Fibroblast of skin of right biceps (primary cell): ENCODE measurements at places on chromosomes 6 and 20.

DNA sequence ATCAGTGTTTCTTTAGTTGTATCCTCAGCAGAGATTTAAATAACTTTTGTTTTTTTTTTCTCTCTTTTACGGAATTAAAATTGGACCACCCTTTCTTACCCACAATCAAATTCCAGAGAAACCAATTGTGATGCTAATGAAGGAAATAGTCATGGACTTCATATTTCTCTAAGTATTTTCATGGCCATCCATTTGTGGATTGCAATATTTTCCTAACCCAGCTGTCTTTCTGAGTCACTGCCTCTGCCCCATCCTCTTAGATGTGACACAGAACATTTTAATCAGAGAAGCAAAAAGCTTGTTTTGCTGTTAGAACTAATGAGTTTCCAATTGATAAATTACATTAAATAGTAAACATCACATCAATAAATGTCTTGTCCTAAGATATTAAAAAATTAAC, 405.5 kb upstream of the ADGRB3 start:
- peak; percentile 40 for DNase-seq

DNA sequence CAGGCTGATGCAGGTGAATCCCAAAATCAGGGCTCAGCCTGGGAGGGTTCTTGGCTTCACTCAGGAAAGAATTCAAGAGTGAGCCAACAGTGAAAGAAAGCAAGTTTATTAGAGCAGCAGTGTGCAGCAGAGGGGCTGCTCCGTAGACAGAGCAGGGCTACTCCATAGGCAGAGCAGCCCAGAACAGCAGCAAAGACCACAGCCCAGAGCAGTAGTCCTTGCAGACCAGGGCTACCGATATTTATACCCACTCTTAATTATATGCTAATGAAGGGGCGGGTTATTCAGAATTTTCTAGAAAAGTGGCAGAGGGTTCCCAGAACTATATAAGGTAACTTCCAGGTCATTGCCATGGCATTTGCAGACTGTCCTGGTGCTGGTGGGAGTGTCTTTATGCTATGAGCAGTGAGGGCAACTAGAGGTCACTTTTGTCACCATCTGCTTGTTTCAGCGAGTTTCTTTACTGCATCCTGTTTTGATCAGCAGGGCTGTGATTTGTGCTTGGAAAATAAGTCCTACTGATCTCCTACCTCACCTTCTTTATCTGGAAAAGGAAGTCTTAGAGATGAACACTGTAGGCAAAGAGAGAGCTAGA, 39.8 kb upstream of the PTPN1 start:
- DNase-seq = no peak

GRCh38 chr6:25755483-25755882, 941 bp downstream of the SLC17A4 start:
- no peak for DNase-seq

- peak; percentile 72 for DNase-seq
Observed at GRCh38 chr20:50001784-50002311, 19.1 kb downstream of the SNAI1 start.

GRCh38 chr6:23329086-23329485, 759.7 kb downstream of the HDGFL1 start:
- no peak for DNase-seq

DNA sequence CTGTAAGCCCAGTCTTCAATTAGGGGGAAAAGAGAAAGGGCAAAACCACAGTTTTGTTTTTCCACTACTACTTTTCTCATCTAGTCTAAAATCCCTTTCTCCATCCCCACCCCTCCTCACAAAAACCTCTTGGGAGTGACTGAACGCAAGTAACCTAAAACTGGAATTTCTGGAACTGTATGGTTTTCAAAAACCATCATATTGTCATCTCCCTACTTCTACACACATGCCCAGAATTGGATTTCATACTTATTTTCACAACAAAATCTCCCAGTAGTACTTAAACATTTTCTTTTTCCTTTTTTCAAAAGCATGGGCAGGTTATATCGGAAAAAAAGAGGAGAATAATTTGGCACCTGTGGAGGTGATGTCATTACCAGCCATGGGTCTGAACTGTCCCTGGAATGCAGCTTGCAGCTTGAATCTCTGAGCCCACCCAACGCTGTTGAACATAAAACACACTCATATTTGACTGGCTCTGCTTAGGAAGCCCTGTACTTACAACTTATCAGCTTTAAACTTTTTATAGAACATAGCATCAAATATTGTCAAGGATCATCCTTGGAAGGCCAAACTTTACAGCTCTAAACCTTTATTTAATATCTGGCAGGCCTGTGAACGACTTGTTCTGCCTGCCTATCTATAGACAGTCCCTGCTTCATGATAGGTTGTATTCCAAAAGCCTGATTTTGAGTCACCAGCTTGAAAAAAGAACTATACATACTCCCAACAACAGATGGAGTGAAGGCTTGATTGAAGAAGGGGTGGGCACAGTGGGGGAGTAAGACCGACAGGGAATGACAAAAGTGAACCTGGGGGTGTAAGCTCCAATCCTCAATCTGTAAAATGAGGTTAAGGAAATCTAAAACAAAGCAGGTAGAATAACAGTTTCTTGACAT, 59.3 kb downstream of the EPB41L2 start:
- no peak for DNase-seq

DNA sequence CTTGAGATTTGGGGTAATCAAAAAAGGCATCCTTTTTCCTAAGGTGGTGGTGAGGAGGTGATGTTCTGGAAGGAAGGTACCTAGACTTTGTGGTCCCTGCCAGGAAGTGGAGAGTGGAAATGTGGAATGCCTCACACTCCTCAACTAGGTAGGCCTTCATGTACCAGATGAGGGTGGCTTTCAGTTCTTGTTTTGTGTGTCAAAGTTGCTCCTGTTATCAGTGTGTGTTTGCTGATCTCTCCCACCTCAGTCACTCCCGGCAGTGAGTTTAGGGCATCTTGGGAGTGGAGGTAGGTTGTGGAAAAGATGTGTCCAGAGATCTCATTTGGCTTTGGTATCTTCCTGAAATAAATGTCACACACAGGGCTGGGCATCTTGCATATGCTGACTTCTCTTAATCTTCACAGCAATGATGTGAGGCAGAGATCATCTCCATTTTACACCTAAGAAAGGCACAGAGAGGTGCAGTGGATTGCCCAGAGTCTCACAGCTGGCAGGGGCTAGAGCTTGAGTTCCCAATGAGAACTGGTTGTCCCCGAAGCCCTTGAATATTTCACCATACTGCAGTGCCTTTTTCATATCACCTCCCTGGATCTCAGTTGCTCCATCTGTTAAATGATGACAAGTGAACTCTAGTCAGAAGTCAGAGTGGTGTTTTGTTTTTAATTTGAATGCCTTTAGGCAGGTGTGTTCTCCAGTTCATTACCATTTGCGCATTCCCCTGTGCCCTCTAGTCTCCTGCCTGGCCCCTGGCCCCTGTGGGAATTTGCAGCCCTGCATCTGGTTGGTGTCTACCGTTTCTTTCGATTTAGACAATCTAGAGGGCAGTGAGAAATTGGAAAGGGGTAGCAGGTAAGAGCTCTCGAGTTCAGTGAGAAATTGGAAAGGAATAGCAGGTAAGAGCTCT, 2.9 kb downstream of the PKIG start:
- DNase-seq = no peak

DNA sequence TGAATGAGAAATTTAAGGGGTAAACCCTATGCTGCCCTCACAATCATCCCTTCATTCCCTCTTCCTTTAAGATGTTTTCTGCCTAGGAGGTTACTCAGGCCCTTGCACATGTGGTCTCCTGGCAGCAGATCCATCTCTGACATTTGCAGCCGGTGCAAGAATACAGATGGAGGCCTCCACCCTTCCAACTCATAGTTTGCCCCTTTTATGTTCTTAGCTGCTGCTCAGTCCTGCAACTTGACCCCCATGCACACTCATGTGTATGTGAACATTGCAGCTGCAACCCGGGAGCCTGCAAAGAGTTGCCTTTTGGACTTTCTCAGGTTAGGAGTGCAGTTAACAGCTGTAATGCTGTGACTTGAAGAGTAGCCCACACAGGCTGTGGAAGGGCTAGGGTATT, 131.9 kb upstream of the SGK1 start:
- DNase-seq = no peak

GRCh38 chr20:9294041-9294440, 220.3 kb upstream of the LAMP5 start:
- peak; percentile 58 for DNase-seq

DNA sequence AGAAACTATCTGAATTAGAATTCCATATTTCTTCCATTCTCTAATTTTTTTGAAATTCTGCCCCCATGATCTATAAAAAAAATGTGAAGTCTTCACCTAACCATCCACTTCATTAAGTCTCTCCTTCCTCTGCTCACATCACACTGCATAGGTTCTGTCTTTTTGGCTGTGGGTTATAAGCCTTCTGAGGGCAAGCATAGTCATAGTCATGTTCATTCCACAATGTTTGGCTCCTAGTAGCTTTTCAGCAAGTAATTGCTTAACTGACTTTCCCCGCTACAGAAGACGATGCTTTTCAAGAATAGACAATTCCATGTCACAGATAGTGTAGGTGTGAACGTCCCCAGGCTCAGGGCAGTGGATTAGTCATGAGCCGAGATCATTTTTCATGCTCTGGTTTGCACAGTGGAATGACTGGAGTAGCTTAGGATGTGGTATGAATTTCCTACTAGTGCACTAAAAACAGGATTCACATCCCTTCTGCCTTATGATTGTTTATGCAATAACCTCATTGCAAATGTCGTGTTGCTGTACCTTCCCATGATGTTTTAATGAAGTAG, 29.1 kb downstream of the WRNIP1 start:
- DNase-seq = peak; percentile 56

DNA sequence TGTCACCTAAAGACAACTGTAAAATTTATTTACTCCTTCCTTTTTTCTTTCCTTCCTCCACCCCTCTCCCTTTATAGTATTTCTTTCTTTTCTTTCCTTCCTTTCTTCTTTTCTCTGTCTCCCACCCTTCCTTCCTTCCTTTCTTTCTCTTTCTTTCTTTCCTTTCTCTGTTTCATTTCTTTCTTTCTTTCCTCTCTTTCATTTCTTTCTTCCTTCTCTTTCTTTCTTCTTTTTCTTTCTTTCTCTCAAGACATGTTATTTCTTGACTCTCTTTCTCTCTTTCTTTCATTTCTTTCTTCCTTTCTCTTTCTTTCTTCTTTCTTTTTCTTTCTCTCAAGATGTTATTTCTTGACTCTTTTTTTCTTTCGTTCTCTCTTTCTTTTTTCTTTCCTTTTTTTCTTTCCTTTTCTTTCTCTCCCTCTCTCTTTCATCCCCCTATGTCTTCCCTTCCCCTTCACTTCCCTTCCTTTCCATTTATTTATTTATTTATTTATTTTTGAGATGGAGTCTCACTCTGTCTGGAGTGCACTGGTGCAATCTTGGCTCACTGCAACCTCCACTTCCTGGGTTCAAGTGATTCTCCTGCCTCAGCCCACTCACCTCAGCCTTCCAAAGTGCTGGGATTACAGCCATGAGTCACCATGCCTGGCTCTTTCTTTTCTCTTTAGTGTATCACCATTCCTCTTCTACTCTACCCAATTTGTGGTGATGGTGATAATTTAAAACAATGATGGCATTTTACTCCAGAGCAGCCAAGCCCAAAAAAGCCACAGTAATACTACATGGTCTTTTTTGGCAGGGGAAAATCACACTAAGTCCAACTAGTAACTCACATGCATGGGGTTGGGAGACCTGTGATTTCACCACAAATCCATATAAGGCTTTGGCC, 188.2 kb downstream of the ADGRG6 start:
- DNase-seq = peak; percentile 45

GRCh38 chr6:110660066-110660655, 155.1 kb downstream of the CDK19 start:
- no peak for DNase-seq

DNA sequence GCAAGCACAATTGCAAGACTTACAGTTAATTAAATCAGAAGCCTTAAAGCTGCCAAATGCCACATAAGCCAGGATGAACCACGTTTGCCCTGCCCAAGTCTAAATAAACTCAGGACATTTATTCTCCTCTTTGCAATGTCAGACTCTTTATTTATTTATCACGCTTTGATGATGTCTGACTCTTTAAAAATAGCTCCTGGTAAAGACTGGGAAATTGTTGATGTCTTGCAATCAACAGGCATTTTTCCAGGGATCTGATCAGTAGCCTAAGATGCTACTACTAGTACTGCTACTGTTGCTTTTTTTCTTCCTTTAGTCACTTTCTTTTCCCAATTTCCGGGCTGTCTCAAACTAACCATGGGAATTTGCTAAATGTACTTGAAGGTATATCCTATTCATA, 365.8 kb upstream of the MARCKS start:
- no peak for DNase-seq

DNA sequence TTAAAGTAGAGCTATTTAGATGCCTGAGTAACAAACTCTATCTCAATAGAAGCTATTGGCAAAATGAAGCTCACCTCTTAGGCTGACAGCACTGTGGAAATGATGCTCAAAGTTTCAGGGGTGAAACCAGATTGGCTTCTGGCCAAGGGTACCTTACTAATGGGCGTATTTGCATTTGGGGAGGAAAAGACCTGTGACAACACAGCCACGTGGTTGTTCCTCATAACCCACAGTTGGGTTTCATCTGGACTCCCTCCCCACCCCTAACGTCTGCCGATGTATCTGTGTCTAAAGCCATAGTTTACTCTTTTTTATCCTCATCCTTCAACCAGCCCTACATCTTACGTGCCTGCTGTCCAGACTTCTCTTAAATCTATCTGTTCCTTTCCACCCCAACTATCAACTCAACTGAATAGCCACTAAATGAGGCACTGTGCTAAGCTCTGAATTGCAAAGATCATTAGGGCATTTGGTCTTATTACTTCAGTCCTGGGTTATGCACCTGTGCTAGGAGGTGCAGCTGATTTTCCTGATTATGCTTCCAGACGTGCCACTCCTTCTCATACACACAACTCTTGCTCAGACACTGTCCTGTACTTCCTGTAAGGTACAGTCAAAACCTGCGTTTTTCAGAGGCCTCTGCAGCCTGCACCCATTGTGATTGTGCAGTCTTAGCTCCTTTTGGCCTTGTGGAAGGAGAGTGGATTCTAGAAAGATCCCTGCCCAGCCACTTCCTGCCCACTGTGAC, 80.6 kb upstream of the ARMC2 start:
- no peak for DNase-seq

DNA sequence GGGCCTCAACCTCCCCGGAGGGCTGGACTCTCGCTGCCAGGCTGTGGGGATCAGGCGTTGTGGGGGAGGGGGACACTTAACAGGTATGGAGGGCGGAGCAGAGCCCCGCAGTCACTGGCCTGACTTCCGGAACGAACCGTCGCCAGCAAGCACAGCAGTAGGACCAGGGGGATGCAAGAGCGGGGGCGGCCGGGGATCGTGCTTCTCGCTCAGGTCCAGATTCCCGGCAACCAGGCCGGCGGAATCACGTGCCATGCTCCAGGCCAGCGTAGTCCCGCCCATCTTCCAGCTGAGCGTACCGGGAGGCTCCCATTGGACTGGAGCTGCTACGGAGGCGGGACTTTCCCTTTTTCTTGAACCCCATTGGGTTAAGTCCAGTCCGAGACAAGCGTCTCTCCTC, 10.0 kb upstream of the POU5F1 start:
- peak; percentile 81 for DNase-seq

GRCh38 chr6:126134491-126134890, 148.2 kb downstream of the TRMT11 start:
- DNase-seq = no peak
